RCC 7860 (cell line): ENCODE measurements at places on chromosomes 11 and 22.

- DNase-seq, result no peak
These were observed 13.1 kb downstream of the HINFP start for GRCh38 chr11:119134389-119134978.

DNA sequence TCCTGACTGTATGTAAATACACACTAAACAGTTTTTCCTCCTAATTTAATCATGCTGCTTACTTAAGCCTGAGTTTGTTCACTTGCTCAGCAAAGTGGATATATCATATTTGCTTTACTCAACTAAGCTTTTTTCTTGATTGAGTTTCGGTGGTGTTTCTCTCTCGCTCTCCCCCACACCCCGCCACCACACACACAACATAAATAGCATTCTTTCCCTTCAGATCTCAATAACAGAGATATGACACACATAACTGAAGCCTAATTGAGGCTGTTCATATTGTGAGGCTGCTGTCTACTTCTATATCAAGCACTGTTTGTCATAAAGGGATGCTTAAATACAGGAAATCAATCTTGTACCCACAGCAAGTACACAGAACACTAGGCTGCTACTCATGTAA is 364.9 kb downstream of the FAT3 start:
- DNase-seq, result no peak

GRCh38 chr11:125274774-125275173 is 110.2 kb downstream of the PKNOX2 start:
- no peak for DNase-seq

- no peak for DNase-seq
These were observed 13.8 kb downstream of the LIF start for GRCh38 chr22:30232716-30233218.

- DNase-seq, result no peak
These were observed 33.2 kb upstream of the BLID start for GRCh38 chr11:122149202-122149601.

- DNase-seq, result peak; percentile 66
These were observed 14.1 kb downstream of the CSDC2 start for GRCh38 chr22:41574847-41575381.

GRCh38 chr22:31945443-31945855 is 1.1 kb downstream of the YWHAH start:
- no peak for DNase-seq

GRCh38 chr11:80986421-80987074 is 1545.7 kb upstream of the TENM4 start:
- no peak for DNase-seq

GRCh38 chr11:118666371-118666770 is 13.1 kb downstream of the TREH start:
- DNase-seq, result no peak

DNA sequence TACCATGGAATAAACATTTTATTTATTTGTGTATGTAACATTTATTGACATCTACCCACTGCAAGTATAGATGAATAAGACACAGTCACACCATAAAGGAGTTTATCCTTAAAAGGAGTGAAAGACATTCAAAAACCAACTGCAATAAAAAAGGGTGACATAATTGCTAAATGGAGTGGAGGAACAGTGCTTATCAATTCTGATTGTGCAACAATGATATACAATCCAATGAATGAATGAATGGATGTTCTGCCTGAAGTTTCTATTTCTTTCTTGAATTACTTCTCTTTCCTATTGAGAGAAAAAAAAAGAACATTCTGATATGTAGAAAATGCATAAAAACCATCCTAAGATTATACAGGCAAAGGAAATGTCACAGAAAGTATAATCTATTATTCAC is 10.0 kb downstream of the MMP7 start:
- DNase-seq, result no peak
